Activated CD4-positive, alpha-beta memory T cell treated with anti-CD3 and anti-CD28 coated beads, Interleukin-2, amount 10 ng/mL, durations not matched to agents 7 days and 5 days (primary cell): ENCODE measurements at places on chromosomes 4 and X. TPM values are rescaled to one million over a fixed set of nuclear protein-coding genes. Genes with fewer than 3 reads are reported as not detected.

The OTUD6A gene
- total RNA-seq: not detected

- DNase-seq: no peak
Measured at GRCh38 chrX:41095174-41095573, 9.9 kb downstream of the USP9X start.

The CXCL13 gene
- total RNA-seq: not detected

DNA sequence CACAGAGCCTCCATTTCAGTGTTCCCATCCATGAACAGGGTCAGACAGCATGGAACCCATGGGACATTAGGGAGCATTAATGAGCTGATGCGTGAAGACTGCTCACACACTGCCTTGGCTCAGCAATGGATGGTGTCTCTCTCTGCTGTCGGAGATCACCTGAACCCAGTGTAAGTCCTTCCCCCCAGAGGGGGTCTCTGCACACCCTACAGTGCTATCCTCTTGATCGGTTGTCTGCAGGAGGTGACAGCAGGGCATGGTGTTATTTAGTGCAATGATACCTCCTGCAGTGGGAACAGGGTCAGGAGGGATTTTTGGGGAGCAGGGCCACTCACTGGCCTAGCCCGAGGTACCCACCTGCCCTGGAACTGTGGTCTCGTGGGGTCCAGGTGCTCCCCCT, 25.6 kb downstream of the APELA start:
- DNase-seq: no peak
